ENCODE measurements at places on chromosomes 5 and 9.

DNA sequence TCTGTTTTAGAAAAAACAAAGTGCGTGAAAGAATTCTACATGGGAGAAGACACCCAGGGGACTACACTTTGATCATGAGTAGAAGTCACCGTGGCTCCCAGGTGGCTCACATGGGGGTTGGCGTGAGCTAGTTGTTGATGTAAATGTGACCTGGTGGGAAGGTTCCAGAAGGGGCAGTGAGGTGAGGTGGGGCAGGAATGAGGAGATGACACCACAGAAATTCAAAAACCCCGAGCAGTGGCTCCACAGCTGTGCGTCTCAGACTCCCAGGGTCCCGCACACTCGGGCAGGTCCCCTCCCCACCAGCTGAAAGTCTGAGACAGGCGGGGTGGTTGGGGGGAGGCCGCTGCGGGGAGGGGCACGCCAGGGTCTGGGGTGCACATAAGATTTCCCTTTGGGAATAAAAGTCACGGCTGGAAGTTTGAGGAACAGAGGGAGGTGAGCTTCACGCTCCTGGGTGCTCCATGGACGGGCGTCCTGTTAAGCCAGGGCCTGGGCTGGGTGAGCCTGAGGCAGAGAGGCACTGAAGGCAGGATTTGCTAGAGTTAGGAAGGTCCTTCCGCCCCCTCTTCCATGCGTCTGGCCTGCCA is 29.9 kb downstream of the GLT6D1 start:
- no peak for DNase-seq

GRCh38 chr5:121963392-121963791 is 1.6 kb downstream of the SRFBP1 start:
- no peak for DNase-seq

GRCh38 chr5:135456238-135457099 is 4.3 kb upstream of the TIFAB start:
- no peak for DNase-seq

DNA sequence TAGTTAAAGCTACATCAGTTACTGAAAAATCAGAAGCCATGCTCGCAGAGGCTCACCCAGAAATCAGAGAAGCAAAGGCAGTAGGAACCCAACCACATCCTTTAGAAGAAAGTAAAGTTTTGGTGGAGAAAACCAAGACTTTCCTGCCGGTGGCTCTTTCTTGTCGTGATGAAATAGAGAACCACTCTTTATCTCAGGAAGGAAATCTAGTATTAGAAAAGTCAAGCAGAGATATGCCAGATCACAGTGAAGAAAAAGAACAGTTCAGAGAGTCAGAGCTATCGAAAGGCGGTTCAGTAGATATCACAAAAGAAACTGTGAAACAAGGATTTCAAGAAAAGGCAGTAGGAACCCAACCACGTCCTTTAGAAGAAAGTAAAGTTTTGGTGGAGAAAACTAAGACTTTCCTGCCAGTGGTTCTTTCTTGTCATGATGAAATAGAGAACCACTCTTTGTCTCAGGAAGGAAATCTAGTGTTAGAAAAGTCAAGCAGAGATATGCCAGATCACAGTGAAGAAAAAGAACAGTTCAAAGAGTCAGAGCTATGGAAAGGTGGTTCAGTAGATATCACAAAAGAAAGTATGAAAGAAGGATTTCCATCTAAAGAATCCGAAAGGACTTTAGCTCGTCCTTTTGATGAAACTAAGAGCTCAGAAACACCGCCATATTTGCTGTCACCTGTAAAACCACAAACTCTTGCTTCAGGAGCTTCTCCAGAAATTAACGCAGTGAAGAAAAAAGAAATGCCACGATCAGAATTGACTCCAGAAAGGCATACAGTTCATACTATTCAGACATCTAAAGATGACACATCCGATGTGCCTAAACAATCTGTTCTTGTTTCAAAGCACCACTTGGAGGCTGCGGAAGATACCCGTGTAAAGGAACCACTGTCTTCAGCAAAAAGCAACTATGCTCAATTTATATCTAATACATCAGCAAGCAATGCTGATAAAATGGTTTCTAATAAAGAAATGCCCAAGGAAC is 47.2 kb downstream of the CMYA5 start:
- DNase-seq, result no peak

DNA sequence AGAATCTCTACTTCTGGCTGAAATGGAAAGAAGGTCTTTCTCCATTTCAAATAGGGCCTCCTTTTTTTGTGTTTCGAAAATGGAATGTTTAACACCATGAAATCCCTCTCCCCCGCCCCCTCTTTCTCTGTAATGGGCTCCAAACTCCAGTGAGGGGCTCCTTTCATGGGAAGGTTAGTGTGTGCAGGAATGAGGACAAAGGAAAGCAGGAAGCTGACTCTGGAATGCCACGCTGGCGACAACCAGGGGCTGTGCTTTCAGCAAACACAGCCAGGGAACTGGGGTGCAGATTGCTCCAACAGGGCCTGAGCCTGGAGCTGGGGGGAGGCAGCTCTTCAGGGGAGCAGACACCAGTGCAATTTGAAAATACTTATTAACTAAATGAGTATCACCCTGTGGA is 82.8 kb downstream of the CRB2 start:
- no peak for DNase-seq

DNA sequence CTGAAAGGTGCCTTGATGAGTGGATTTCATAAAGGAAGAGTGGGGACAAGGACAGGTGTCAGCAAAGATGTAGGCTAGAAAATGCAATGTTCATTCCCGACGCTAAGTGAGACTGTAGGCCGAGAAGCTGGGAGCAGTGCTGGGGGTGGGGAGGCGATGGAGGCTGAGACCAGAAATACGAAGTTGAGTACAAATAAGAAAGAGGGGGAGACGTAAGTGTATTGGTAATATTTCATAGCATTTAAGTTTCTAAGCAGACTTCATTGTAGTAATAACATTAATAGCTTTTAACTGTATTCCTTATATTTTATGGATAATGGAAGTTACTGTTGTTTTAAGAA is 11.0 kb downstream of the TRIP13 start:
- no peak for DNase-seq

GRCh38 chr5:144142139-144142823 is 28.2 kb downstream of the YIPF5 start:
- DNase-seq, result no peak
